ENCODE measurements at places on chromosomes 13 and 19. TPM values are rescaled to one million over a fixed set of nuclear protein-coding genes. Genes with fewer than 3 reads are reported as not detected.

The TTC9B gene
- not detected for total RNA-seq

The SMIM24 gene
- total RNA-seq = not detected

The ZNF729 gene
- total RNA-seq = not detected

The SPC24 gene
- 16.2 TPM for total RNA-seq

The DACT3 gene
- 6.8 TPM for total RNA-seq

The ERICH4 gene
- not detected for total RNA-seq

The F7 gene
- not detected for total RNA-seq

The CYP4F3 gene
- not detected for total RNA-seq

The CRX gene
- not detected for total RNA-seq

The CCDC159 gene
- 12.1 TPM for total RNA-seq

The KCNJ14 gene
- 0.65 TPM for total RNA-seq

The UBXN6 gene
- total RNA-seq = 88.3 TPM

The PTGER1 gene
- total RNA-seq = 4.4 TPM

The GPR32 gene
- not detected for total RNA-seq

The CGB3 gene
- not detected for total RNA-seq

The PRDX2 gene
- total RNA-seq = 217 TPM

The REXO1 gene
- total RNA-seq = 7.6 TPM

The ZNF324 gene
- 16.9 TPM for total RNA-seq

The IGFL2 gene
- 0.13 TPM for total RNA-seq

The TNFRSF19 gene
- 3.0 TPM for total RNA-seq

The SLC5A5 gene
- not detected for total RNA-seq

The KLC3 gene
- total RNA-seq = 0.46 TPM

The OR7C1 gene
- total RNA-seq = not detected

The UPK1A gene
- 0.10 TPM for total RNA-seq

The KLK2 gene
- total RNA-seq = not detected

The HNRNPUL1 gene
- total RNA-seq = 90.1 TPM

The RYR1 gene
- total RNA-seq = 0.03 TPM

The GRK1 gene
- total RNA-seq = not detected

The PTGIR gene
- total RNA-seq = 20.0 TPM

The DNASE2 gene
- total RNA-seq = 40.5 TPM

The NCCRP1 gene
- total RNA-seq = not detected

The ZNF524 gene
- 9.5 TPM for total RNA-seq
